NCI-H2171 treated with DMSO at 0.1 percent for 48 hours (cell line): ENCODE measurements at places on chromosomes 1 and 21.

GRCh38 chr21:28310171-28310685 is 682.4 kb downstream of the LTN1 start:
- DNase-seq: no peak

DNA sequence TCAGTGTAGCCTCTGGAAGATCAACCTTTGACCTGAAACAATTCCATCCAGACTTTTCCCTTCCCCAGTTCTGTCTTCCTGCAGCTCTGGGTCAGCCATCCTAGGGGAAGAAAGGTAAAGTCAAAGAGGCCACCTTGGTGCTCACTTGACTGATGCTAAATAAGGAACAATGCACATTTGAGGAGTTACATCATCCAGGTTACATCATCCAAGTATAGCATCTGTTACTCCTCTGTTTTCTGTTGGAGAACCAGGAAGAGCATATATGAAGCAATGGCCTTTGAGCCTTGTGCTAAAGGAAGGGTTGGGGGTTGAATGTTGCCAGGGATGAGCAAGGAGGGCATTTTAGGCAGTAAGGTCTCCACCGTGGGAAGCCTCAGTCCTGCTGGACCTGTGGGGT is 3.1 kb upstream of the DSCAM start:
- peak; percentile 56 for DNase-seq

- DNase-seq: peak; percentile 48
These were observed at the start of gene LHX4 for GRCh38 chr1:180229483-180230415. TSS of gene LHX4 (plus strand) at chr1:180230264. CDS start at chr1:180230530, 266 bp downstream.

- DNase-seq: no peak
These were observed 138.2 kb upstream of the RUNX3 start for GRCh38 chr1:25068316-25068715.

GRCh38 chr1:61081144-61081685 is 1.1 kb upstream of the NFIA start:
- DNase-seq: no peak

DNA sequence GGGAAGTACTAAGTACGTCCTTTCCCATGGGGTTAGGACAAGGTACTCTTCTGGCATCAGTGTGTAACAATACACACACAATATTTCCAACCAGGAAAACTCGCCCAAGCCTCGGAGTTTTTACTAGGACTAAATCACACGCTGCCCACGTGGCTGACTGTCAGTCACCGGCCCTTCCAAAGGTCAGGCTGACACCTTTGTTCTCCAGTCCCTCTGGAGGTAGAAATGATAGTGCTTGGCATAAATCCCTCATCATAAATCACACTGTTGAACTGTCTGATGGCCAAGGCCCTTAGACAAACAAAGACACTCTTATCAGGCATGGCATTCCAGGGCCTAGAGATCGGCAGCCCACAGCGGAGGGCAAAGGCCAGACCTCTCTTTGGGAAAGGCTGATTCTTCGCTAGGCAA is 16.9 kb upstream of the SLAMF9 start:
- DNase-seq: no peak

- no peak for DNase-seq
These were observed 35.3 kb upstream of the FCER1A start for GRCh38 chr1:159266832-159267231.

DNA sequence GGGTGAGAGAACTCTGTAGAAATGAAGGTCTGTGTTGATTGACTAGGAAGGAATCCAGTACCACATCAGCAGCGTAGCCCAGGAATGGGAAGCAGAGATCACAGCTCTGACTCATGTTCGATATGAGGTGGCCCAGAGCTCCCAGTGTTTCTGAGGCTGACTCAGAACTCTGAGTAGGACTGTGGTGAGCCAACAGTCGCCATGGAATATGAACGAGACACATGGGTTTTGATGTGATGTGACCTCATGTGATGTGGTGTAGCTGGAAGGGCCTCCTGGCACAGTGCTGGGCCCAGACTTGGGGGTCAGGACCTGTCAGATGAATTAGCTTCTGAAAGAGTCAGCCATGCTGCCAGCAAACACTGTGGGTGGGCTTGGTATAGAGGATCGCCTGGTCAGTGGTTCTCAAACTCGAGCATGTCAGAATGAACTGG is 237.0 kb downstream of the MRPL39 start:
- DNase-seq: no peak

GRCh38 chr21:41571938-41572510 is 64.1 kb upstream of the TMPRSS2 start:
- DNase-seq: no peak

DNA sequence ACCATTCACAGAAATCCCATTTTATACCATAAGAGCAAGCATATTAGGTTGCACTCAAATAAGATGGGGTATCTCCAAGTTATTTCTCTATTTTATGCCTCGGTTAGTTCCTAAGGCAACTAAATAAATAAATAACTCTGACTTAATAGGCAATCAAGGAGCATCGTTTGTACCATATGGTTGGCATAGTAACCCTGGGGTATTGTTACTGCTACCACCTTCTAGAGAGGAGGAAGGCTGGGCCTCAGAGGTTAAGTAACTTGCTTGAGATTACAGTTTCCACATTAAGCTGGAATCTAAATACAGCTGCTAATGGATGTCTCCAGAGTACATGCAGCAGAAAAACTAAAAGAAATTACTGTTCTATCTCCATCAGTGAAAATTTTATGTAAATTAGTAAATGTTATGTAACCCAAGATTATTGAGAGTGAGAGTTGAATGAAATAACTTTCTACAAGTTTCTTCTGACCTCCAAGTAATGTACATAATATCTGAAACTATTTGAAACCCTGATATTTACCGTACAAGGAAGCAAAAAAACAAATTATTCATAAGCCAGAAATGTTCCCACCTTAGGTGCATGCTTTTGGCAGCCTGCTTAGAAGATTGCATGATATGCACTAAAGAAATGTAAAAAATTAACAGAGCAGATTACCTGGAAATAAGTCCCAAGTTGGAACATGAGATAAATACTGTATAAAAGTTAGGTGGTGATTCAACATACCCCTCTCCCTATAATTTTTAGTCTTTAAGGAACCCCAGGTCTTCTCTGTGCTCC is 127.0 kb downstream of the CRB1 start:
- no peak for DNase-seq

DNA sequence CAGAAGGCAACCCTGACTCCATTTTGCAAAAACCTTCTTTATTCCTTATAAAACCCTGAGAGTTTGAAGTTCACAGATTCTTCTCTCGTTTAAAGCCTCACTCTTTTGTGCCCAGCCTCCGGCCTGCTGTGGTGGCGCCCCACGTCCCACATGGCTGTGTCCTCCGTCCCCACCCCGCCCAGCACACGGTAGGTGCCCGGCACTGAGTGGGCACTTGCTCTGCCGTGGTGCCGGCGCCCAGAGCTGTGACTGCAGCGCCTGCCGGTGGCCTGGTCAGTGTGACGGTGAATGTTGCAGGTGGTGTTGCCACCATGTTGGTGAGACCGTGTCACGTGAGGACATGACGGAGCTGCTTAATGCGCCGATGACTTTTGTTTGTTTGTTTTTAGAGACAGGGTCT is 9.4 kb downstream of the ATAD3A start:
- no peak for DNase-seq

DNA sequence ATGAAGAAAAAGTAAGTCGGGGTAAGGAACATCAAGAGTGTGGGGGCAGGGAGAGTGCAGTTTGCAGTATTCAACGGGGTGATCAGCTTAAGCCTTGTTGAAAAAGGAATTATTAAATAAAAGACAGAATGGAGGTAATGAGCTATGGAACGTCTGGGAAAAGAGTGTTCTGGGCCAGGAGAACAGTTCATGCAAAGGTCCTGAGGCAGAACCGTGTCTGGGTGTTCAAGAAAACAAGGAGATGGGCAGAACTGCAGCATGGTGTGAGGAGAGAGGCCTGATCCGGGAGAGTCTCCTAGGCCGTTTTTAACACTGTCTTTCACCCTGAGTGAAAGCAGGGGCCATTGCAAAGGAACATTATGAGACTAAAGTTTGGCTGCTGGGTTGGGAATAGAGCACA is 20.2 kb downstream of the OVGP1 start:
- no peak for DNase-seq

DNA sequence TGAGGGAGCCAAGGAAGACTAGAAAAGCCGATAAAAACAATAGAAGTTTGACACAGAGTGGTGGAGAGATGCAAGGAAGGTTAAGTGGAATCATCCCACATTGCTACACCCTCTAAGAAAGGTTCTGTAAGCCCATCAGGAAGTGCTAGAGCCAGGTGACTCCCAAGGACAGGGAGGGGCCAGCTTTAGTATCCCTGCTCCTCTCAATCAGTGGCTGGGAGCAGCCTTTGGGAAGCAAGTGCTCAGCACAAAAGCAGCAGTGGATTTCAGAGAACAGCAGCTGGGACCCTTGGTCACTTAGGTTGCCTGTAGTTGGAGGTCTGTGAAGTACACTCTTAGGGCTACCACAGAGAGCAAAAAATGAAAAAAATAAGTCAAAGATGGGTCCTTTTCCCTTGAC is 42.5 kb downstream of the NME7 start:
- DNase-seq: no peak

GRCh38 chr1:156262461-156263287 is 14.8 kb upstream of the PAQR6 start:
- no peak for DNase-seq

GRCh38 chr21:41845310-41846032 is 33.7 kb downstream of the PRDM15 start:
- no peak for DNase-seq

- DNase-seq: peak; percentile 28
These were observed 8.0 kb downstream of the MECR start for GRCh38 chr1:29222686-29223085.

- DNase-seq: no peak
These were observed 674.4 kb downstream of the KIF26B start for GRCh38 chr1:245829194-245829593.

- DNase-seq: no peak
These were observed 83.9 kb downstream of the DYRK1A start for GRCh38 chr21:37450445-37450941.

- DNase-seq: peak; percentile 6
These were observed 167.9 kb downstream of the ASTN1 start for GRCh38 chr1:176996456-176997090.

DNA sequence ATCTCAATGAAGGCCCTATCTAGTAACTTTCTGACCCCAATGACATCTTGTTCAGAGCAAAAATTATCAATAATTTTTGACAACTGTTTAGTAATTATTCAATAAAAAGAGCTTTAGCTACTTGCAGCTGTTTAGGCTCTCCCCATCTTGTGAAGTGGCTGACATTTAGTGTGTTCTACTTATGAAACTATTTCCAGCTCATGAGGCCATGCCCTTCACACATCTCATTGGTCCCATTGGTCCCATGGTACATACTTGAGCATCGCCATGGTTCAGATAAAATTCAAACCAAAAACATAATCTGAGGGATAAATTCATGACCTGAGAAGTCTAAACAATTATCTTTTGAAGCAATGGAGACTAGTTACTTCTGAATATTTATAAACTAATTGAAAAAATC is 24.2 kb downstream of the SPRTN start:
- no peak for DNase-seq

DNA sequence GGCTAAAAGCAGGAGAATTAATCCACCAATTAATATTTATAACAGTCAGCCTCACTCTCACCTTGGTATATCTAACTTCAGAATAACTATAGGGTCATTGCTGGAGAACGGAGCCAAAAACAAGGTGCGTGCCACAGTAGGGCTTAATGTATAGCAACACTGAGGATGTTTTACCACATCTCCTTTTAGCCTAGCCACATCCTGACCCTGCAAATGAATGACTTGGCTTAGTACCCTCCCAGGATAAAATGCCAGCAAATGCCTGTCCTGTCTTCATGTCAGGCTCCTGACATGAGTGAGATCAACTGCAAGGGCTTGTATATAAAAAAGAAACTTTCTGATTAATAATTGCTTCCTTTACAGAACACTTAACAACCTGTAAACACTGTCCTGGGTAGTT is 2.7 kb upstream of the CDC42BPA start:
- DNase-seq: no peak

DNA sequence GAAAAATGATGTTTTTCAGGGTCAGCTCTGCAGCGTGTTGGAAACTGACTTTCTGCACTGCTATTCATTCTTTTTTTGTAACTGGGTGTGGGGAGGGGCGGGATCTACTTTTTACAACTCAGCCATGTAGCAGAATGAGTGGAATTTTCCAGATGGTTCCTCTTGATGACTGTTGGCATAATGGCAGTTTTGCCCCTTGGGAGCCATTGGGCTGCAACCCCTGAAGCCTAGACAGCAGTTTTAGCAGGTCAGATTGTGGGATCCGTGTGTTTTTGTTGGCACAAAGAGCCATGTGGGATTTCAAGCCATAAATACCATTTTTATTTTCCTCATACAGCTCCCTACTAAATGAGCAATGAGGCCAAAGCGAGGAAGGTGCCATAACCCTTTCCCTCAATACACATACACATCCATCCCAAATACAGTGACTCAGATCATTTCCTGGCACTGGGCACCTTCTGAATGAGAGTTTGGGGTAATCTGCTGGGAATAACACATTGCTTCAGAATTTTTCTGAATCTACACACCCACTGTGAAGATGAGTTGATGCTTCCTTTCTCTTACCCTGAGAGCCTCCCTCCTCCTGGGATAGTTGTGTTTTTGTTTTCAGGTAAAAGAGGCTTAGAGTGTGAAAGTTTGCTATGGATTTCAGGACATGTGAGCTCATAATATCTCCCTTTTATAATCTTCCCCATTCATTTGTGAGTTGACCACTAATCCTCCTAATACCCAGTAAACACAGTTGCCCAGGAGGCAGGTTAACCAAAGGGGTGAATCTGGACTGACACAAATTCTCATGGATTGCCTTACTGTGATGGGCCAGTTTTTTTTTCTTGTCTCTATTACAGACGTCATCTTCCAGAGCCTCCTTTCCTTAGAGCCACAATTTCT is 13.1 kb downstream of the S100A10 start:
- peak; percentile 55 for DNase-seq

DNA sequence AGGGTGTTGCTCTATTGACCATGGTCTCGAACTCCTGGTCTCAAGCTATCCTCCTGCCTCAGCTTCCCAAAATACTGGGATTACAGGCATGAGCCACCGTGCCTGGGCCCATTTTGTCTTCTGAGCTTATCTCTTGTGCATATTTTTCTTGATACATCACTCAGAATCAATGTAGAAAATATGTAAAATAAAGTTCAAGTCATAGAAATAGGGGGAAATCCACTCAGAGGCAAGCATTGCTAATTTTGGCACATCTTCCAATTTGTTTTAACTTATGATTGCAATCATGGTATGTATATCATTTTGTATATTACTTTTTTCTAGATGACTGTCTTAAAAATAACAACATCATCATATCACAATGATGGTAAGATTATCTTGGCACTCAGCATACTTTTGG is 21.6 kb downstream of the RIT1 start:
- no peak for DNase-seq
